Cardiac muscle cell (in vitro differentiated cells and primary cell): ENCODE measurements at places on chromosomes 2 and 18. TPM values are rescaled to one million over a fixed set of nuclear protein-coding genes. Genes with fewer than 3 reads are reported as not detected.

The ADCYAP1 gene
- polyA plus RNA-seq = not detected in 2 replicates

The CCDC121 gene
- polyA plus RNA-seq = 5.1 and 6.1 TPM in 2 replicates

The COL6A3 gene
- 0.24 and 1.3 TPM in 2 replicates for polyA plus RNA-seq

The GKN2 gene
- not detected in 2 replicates for polyA plus RNA-seq

The TMEM178A gene
- polyA plus RNA-seq = 13.4 and 17.9 TPM in 2 replicates

The PLCD4 gene
- 1.7 and 3.3 TPM in 2 replicates for polyA plus RNA-seq

The RAX gene
- polyA plus RNA-seq = 0.12 and 0.21 TPM in 2 replicates

The KIAA2012 gene
- polyA plus RNA-seq = 0.05 and 0.24 TPM in 2 replicates

The RTTN gene
- polyA plus RNA-seq = 4.7 and 7.5 TPM in 2 replicates

The FBXO48 gene
- 0.50 and 1.3 TPM in 2 replicates for polyA plus RNA-seq
